Activated naive CD4-positive, alpha-beta T cell (primary cell): ENCODE measurements at places on chromosomes 1 and 21.
A peak's percentile ranks its signal among the peaks of the same experiment; 100 is the strongest.

- DNase-seq: no peak
Observed at GRCh38 chr1:187477103-187477502, 648.4 kb downstream of the PLA2G4A start.

- DNase-seq: peak; percentile 45
Observed at GRCh38 chr1:7646981-7647901, 123.9 kb upstream of the VAMP3 start.

- DNase-seq: no peak
Observed at GRCh38 chr1:207813512-207813881, 61.6 kb downstream of the CD46 start.

DNA sequence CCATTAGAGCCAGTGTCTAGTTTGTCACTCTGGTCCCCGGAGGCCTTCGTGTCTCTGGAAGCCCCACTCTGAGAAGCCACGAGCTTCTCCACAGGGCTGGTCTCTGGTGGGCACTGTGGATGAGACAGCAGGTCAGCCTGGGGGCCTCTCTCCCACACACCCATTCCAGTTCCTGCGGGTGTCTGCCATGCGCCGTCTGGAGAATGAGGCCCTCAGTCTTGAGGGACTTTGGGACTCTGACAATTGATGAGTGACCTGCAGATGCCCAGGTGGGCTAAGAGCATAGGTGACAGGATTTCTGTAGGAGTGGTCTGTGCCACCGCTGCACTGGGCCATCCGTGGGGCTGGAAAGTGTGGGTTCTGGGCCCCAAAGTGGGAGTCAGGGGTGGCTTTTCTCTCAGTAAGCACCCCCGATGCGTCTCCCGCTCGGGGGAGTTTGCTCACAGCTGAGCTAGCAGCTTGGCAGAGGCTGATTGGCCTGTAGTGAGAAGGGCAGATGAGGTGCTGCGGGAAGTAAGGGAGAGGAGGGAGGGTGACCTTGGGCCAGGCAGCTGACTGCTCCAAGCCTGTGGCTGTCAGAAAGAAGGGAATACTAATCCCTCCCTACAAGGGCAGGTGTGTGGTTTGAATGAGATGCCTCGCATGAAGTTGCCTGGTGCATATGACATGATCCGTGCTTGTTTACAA is 26.4 kb downstream of the LHX4 start:
- no peak for DNase-seq

- no peak for DNase-seq
Observed at GRCh38 chr21:15415541-15416261, 314.1 kb upstream of the USP25 start.

DNA sequence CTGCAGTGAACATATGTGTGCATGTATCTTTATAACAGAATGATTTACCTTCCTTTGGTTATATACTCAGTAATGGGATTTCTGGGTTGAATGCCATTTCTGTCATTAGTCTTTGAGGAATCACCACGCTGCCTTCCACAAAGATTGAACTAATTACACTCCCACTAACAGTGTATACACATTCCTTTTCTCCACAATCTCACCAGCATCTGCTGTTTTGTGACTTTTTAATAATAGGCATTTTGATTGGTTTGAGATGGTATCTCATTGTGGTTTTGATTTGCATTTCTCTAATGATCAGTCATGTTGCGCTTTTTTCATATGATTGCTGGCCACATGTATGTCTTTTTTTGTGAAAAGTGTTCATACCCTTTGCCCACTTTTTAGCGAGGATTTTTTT is 680.5 kb downstream of the PTPRC start:
- no peak for DNase-seq

DNA sequence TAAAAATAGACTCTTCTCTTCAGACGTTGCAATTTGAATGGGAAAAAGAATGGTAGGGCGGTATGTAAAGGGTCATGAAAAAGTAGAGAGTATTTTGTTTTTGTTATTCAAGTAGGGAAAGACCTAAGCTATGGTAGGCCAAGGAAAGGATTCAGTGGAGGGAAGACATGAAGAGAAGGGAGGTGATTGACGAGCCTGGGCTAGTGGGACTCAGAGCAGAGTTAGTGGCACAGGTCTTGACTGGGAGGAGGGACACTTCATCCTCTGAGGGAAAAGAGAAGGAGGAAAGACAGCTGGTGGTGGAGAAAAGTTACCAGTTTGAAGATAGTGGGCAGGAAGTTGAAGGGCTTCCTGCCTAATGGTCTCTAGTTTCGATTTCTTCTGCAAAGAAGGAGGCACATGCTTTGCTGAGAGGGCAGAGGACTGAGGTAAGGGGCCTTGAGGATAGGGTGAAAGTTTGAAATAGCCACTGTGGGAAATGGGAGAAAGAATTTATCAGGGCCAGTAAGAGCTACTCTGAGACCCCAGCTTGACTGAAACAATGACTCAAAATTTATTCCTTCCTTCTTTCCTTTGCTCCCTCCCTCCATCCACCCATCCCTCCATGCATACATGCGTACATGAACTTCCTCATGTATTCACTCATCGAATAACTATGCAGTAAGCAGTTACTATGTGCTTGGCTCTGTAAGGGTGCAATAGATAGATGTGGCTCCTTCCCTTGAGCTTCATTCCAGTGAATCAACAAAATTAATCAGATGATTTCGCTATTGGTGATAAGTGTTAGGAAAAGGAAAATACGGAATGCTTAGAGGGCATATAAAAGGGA is 4.2 kb downstream of the CD48 start:
- no peak for DNase-seq

DNA sequence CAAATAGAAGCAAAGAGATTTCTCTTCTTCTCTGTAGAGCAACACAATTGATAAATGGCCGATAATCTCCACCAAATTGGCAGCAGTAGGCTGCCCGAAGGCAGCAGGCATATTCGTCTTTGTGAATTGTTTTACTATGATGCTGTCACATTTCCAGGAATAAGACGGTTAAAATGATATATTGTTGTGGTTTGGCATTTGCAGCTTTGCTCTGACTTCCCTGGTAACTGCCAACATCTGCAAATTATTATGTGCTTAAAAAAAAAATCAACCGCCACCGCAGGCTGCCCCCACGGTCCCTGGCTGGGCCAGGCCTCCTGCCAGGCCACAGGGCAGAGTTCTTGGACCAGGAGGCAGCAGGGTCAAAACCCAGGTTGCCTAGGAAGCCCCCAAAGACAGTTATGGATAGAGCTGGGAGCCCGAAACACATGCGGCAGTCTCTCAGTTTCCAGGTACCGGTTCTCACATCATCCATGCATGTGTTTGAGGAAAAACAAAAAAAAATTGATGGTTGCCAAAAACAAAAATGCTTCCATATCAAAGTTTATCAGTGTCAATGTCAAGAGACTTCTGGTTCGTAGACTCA is 179.3 kb downstream of the ETS2 start:
- DNase-seq: no peak

GRCh38 chr1:21623410-21623961 is 45.7 kb downstream of the RAP1GAP start:
- no peak for DNase-seq

DNA sequence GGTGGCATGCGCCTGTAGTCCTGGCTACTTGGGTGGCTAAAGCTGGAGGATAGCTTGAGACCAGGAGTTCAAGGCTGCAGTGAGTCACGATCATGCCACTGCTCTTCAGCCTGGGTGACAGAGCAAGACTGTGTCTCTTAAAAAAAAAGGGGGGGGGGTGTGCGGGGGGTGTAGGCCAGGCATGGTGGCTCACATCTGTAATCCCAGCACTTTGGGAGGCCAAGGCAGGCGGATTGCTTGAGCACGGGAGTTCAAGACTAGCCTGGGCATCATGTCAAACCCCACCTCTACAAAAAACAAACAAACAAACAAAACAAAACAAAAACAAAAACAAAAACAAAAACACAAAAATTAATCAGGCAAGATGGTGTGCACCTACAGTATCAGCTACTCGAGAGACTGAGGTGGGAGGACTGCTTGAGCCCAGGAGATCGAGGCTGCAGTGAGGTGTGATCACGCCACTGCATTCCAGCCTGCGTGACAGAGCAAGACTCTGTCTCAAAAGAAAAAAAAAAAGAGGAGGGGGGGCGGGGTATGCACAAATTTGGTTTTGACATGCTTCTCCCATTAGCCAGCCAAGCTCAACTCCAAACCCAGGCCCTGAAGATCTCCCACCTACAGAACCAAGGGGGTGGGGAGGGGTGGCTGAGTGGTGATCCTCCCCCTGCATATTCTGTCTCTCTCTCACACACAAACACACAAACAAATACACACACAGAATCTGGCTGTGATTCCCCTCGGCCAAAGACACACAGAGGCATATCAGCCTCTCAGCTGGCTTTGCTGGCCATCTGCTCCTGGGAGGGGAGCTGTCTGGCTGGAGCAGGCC is 3.1 kb downstream of the PTAFR start:
- DNase-seq: no peak

DNA sequence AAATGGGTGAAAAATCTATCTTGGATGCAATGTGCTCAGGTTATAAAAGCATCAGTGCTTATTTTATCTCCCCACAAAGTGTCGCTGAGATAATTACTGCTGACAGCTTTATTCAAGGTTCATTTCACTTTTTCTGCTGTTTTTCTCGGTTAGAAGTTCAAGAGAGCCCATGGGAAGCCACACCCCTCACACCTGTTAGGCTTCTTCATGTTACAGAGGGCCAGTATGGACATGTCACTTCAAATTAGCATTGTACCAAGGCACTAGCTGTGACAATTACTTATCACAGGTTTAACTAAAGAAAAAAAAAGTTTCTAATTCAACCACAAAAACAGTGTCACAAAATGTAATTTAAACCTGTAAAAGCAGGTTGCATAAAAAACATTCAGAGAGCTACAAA is 187.3 kb upstream of the DMRTA2 start:
- DNase-seq: no peak

DNA sequence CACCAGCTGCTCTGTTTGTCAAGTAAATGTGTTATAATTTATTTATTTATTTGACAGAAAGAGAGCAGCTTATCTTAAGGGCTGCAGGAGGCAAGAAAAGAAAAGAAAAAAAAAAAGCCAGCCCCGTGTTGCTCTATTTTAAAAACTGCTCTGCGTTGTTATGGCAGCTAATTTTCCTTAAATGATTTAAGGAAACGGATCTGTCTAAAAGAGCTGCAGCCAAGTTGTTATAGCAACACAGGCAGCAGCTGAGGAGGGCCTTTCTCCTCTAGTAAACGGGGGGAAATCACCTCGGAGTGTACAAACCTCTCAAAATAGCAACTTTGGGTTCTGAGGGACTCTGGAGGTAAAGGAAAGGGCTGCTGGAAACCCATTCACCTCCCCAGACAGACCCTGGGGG is 149.2 kb downstream of the BEND5 start:
- DNase-seq: no peak

DNA sequence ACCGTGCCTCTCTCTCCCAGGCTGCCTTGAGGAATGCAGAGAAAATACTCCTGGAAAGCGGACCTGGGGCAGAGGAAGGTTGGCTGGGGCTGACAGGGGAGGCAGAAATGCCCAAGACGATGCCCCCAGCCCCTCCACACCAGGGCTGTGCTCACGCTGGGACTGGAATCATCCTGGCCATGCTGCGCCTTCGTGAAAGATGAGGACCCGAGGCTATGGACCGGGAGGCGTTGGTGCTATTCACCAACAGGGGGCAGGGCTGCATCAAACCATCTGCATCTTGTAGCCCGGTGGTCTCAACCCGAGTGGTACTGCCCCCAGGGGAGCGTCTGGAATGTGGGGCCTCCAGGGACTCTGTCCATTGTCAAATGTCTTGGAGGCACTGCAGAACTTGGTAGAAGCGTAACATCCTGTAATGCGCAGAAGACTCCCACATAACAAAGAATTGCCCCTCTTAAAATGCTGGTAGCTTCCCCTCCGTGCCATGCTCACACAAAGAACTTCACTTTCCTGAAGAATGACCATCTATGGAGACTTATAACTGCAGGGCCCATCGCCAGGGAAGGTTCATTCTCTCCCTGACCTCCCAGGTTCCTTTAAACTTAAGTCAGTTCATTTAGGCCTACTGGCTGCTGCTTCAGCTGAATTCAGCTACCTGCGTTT is 251.2 kb downstream of the RRAGC start:
- DNase-seq: no peak

- no peak for DNase-seq
Observed at GRCh38 chr1:208122612-208123358, 121.4 kb downstream of the PLXNA2 start.

DNA sequence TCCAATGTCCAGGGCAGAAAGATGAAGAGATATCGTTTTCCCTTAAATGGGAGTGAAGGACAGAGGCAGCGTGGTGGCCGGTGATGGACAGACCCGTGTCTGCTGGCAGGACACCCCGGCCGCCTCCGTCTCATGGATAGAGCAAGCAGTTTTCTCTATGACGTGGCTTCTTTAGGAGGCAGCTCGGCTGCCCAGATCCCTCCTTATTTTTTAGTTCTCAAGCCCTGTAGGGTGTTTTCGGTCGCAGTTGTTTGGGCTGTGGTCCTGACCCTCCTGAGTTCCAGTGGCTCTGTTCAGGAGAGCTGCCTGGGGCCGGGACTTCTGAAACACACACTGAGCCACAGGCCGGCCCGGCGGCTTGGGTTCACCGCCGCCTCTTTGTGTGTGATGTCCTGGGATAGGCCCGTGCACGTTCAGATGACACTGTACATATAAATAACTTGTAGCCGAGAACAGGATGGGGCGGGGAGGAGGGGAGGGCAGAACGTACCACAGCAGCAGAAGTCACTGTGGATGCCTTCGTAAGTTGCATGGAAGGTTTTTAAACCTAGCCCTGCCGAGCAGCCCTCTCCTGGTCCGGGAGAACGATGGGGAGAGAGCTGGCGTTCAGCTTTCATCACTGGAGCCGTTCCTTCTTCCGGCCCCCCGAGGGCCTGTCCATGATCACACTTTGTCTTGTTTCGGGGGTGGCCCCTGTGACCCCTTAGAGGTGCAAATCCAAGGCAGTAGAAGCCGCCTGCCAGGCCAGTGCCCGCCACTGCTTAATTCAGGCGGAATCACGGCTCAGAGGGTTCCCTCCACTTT is 65.2 kb downstream of the SIK1 start:
- DNase-seq: no peak

GRCh38 chr1:58982259-58982998 is 198.6 kb upstream of the JUN start:
- no peak for DNase-seq
